Lung (tissue), 17 donors: ENCODE measurements at places on chromosomes 12 and 14.
A peak's percentile ranks its signal among the peaks of the same experiment; 100 is the strongest.

GRCh38 chr14:64703395-64704142 lies 655 bp upstream of the PLEKHG3 start:
- peak; percentile 71 for DNase-seq

DNA sequence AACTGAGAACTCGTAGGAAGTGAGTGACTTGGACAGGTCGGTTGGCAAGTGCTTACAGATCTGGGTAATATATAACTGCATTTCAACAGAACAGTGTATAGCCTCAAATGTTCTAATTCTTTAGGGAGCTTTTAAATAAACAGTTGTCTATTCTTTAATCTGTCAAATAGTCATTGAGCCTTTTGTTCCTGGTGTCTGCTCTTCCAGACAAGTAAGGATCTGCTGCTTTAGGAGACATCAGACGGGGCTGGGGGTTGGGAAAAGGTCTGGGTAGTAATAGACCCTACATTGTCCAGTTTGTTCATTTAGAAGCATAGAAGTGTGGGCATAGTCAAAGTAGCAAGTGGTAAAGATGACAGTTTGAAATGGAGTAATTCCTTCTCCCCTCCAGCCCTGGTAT lies 2.0 kb downstream of the PTPN11 start:
- DNase-seq = no peak

- DNase-seq = no peak
Observed at GRCh38 chr12:58302487-58303011, 361.2 kb downstream of the ATP23 start.

GRCh38 chr12:3084742-3085141 lies 7.6 kb downstream of the TSPAN9 start:
- DNase-seq = no peak

DNA sequence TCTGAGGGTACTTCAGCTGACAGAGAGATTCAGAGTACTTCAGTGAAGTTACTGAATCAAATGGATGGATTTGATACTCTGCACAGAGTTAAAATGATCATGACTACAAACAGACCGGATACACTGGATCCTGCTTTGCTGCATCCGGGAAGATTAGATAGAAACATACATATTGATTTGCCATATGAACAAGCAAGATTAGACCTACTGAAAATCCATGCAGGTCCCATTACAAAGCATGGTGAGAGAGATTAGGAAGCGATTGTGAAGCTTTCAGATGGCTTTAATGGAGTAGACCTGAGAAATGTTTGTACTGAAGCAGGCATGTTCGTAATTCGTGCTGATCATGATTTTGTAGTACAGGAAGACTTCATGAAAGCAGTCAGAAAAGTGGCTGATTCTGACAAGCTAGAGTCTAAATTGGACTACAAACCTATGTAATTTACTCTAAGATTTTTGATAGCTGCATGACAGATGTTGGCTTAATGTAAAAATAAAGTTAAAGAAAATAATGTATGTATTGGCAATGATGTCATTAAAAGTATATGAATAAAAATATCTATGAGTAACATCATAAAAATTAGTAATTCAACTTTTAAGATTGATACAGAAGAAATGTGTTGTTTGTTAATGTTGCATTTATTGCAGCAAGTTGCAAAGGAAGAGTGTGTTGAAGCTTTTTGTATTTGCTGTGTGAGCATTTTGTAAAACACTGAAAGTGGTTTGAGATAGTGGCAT lies 136.1 kb upstream of the RAP1B start:
- no peak for DNase-seq

DNA sequence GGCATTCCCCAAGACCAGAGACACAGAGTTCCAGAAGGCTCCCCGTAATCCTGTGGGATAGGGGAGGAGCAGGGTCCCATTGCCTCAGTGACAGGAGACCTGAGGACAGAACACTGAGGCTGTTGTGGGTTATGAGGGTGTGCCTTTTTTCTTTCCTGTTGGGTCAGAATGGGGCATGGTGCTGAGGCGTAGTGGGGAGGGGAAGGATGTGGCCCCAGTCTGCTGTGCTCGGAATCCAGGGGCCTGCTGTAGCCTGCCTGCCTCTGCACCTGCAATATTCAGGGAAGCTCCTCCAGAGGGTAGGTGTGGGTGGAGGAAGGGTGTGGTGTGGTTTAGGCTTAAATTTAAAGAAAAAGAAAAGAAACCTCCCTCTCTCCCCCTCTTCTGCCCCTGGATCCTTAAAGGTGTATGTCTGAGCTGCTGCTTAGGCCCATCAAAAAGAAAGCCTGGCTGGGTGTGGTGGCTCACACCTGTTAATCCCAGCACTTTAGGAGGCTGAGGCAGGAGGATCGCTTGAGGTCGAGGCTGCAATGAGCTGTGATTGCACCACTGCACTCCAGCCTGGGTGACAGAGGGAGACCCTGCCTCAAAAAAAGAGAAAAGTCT lies 18.7 kb downstream of the PLEKHG3 start:
- DNase-seq = no peak

GRCh38 chr12:61011767-61012423 lies 1248.3 kb upstream of the USP15 start:
- DNase-seq = no peak

GRCh38 chr12:54173066-54173726 lies 15.6 kb downstream of the SMUG1 start:
- DNase-seq = peak; percentile 70

DNA sequence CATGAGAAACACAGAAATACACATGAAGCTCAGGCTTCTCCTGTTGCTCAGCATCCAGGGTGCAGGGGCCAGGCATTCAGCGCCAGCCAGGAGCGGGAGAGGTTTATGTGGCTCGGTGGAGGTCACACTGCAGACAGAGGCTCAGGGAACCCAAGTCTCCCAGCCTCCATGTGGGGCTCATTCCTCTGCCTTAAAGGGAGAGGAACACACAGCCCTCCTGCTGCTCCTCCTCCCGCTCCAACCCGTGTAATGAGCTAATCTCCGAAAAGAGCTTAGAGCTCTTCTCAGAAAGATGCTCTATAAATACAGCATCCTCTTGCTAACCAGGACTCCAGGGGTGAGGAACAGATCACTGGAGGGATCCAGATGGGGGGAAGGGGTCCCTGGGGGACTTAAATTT lies 28.2 kb downstream of the FGF6 start:
- no peak for DNase-seq

DNA sequence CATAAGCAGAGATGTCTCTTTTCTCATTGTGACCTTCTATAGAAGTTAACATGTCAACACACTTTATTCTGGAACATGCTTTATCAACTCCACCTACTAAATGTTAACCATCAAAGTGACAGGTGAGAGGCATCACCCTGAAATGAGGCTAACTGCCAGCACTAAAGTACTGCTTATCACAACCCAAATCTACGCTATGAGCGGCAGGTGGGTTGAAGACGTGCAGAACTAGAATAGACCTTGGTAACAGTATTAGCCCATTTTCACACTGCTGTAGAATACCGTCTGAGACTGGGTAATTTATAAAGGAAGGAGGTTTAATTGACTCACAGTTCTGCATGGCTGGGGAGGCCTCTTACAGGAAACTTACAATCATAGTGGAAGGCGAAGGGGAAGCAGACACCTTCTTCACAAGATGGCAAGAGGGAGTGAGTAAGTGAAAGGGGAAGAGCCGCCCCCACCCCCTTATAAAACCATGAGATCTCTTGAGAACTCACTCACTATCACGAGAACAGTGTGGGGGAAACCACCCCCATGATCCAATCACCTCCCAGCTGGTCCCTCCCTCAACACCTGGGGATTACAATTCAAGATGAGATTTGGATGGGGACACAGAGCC lies 359.0 kb downstream of the SEC23A start:
- no peak for DNase-seq

DNA sequence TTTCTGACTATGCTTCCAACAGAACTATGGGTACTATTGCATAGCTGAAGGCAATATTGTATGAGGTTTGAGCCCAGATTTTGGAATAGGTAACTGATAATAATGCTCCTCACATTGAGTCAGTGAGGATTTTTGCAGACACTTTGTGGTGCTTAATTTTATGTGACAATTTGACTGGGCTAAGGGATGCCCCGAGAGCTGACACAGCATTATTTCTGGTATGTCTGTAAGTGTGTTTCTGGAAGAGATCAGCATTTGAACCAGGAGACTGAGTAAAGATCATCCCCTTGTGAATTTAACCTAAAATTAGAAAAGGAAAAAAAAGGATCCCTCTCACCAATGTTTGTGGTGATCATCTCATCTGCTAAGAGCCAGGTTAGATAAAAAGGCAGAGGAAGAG lies 404.9 kb downstream of the AEBP2 start:
- no peak for DNase-seq
